G401 (cell line): ENCODE measurements at places on chromosomes 4 and X. TPM values are rescaled to one million over a fixed set of nuclear protein-coding genes. Genes with fewer than 3 reads are reported as not detected.

The ZBTB33 gene
- 5.0 and 6.1 TPM in 2 replicates for total RNA-seq

The NXF3 gene
- not detected in 2 replicates for total RNA-seq

The UVSSA gene
- 3.6 and 8.8 TPM in 2 replicates for total RNA-seq

- DNase-seq: no peak
Measured at GRCh38 chrX:42119076-42119475, 195.7 kb upstream of the CASK start.

GRCh38 chrX:1023676-1024075 is 188.8 kb downstream of the CRLF2 start:
- DNase-seq: no peak

DNA sequence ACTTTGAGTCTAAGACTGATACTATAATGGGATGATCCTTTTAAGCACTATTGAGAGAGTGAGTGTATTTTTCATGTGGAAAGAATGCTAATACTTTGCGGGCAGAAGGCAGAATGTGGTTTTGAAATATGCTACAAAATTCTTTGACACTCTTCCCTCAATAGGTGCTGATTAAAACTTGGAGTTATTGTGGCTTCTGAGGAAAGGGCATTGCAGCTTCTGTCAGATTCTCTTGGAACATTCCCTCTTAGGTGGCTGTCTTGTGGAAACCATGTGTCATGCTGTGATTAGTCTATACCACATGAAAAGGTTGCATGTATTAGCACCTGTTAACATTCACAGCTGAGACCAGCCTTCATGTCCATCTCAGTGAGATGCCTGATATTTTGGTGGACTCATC is 547.0 kb downstream of the STIM2 start:
- DNase-seq: no peak

DNA sequence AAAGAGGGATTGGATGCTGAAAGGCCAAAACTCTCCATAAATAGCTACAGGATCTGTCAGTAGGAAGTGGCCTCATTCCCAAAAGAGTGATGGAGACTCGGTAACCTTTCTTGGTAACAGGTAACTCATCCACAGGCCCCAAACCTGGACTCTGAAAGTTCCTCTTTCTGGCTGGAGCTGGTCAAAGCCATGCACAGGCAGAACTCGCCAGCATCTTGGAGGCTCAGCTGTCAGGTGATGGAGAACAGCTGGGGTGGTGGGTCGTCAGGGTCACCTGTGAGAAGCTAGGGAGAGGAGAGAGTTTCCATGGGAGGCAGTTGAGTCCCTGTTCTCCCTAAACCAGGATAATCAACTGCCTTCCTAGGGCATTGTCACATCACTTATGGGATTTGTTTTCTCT is 354.3 kb upstream of the GATB start:
- DNase-seq: no peak

GRCh38 chr4:123977641-123978081 is 581.1 kb downstream of the SPRY1 start:
- no peak for DNase-seq

DNA sequence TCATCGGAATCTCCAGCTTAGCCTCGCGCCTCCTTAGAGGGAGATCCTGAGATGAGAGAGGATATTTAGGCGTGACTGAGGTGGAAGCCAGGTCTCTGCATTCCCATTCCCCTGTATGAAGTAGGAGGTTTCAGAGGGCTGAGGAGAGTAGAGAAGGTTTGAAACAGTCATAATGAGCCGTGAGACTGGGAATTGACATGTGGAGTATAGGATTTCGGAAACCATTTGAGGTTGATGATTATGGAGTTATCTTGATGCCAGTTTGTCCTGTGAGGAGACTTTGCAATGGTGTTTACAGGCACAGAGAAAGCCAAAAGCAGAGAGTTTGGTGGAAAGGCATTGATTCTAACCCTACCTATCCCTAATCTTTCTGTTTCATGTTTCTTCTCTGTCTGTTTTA is 2.0 kb downstream of the CHST7 start:
- no peak for DNase-seq

GRCh38 chr4:158428242-158428641 is 93.4 kb upstream of the RXFP1 start:
- DNase-seq: no peak

DNA sequence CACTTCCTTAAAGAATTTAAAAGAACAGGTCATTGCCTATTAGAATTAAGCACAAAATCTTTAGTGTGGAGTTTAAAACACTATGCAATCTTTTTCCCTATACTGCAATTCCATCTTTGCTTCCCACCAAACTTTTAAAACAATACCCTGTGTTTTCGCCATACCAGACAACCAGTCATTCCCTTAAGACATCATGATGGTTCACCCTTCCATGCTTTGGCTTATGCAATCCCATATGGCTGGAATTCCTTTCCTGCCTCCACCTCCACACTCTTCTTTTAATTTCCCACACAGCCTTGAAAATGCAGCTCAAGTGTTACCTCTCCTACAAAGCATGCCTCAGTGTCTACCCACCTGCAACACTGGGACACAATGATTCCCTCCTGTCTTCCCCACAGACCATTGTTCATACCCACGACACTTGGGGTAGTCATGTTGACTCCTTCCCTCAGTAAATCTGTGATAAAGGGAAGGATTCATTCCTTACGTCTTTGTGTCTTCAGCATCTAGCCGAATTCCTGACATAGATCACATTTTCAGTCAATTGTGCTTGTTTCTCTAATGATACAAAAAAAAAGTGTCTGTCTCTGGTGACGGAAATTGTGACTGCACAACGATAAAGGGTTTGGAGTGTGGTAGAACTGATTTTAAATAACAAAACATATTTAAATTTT is 166.3 kb downstream of the FNIP2 start:
- DNase-seq: no peak

- no peak for DNase-seq
Measured at GRCh38 chr4:7637971-7638370, 203.2 kb upstream of the PSAPL1 start.

DNA sequence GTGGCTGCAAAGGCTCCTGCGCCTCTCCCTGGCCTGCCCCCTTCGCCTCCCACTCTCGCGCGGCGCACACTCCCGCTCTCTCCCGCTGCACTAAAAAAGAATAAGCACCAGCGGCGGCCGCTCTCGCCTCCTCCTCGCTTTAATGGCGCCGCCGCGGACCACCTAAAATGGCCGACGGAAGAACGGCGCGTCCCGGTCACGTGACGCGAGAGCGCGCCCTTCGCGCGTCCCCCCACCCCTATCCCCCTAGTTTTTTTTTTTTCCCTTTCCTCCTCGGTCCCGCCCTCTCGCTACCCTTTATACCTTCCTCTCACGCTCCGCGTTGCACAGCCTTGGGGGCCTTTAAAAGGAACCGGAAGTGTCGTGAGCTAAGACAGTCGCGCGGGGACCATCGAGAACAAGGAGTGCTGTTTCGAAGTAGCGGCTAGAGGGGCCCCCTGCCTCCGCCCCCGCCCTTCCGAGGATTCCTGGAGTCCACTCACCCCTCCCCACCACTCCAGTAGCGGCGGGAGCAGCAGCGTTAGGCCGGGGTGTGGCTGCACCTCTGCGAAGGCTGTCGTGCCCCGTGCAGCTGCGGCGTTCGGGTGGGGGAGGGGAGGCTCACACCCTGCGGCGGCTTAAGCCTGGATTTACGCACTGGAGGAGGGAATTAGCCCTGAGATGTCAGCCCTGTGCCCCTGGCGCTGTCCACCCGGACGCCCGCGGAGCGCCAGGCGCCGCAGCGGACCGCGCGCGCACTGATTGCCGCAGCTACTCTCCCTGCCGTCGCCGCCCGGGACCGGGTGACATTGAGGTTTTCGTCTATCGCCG is at the start of gene HNRNPD:
TSS of gene HNRNPD (minus strand) at position 176 of the 810 bp plus-strand sequence. CDS start 313 bp downstream, outside the sequence.
- DNase-seq: peak; percentile 100
